ENCODE measurements at places on chromosomes 4 and X. TPM values are rescaled to one million over a fixed set of nuclear protein-coding genes. Genes with fewer than 3 reads are reported as not detected.
A peak's percentile ranks its signal among the peaks of the same experiment; 100 is the strongest.

The TSC22D3 gene
- polyA plus RNA-seq = 843 TPM

The SSX4 gene
- not detected for polyA plus RNA-seq

The MAGEB10 gene
- not detected for polyA plus RNA-seq

The SULT1B1 gene
- polyA plus RNA-seq = 1.3 TPM

The TMPRSS11E gene
- polyA plus RNA-seq = 2.2 TPM

The CT55 gene
- polyA plus RNA-seq = not detected

The SLC49A3 gene
- 7.9 TPM for polyA plus RNA-seq

The TCEAL6 gene
- polyA plus RNA-seq = 0.44 TPM

The PDCL2 gene
- not detected for polyA plus RNA-seq

The GASK1B gene
- polyA plus RNA-seq = 26.1 TPM

GRCh38 chr4:78079726-78080430 is 22.8 kb downstream of the FRAS1 start:
- DNase-seq = peak; percentile 49

DNA sequence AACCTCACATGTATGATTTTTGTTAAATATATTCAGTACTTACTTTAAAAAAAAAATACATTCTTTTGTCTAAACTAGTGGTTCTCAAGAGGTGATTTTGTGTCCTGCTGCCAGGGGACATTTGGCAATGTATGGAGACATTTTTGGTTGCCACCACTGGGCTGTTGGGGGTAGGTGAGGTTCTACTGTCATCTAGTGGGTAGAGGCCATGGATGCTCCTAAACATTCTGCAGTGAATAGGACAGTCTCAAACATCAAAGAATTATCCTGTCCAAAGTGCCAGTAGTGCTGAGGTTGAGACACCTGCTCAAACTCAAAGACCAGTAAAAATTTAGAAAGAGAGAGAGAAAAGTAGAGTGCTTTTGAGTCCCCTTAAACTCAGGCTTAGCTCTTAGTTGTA is 32.9 kb upstream of the PGM2 start:
- no peak for DNase-seq

- DNase-seq = no peak
Observed at GRCh38 chr4:7557456-7557855, 122.7 kb upstream of the PSAPL1 start.

DNA sequence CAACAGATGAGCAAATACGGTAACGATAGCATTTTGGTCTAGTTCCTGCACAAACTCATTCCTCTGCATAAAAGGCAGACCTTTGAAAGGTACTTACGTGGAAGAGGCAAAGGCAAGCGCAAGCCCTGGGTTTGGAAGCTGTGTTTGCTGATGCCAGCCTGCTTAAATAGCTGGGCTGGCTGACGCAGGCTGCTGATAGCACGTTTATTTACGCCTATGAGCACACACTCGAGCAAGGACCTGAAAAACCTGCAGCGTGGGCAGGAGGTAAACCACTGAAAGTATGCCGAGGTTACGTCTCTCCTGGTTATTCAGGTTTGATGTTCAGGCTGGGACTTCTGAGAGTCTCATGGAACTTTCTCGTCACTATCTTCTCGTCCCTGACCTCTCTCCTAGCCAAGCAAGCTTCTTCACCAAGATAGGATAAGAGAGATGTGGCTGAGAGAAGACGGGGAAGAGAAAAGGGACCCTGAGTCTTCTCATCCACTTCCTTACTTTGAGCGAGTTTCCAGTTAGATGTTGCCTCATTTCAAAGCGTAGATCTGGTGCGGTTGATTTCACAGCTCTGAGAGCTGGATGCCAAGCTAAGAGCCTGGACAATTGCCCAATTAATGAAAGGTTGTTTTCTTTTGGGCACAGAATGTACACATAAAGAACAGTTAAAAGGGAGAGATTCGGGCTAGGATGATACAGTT is at the start of gene HOPX:
Gene HOPX (minus strand): TSS at position 139 of the 695 bp plus-strand sequence. CDS start 23,480 bp downstream, outside the sequence.
- DNase-seq = peak; percentile 70

- DNase-seq = no peak
Observed at GRCh38 chr4:86493460-86493859, 100.7 kb upstream of the PTPN13 start.

GRCh38 chr4:124803641-124804040 is 91.1 kb upstream of the ANKRD50 start:
- DNase-seq = no peak

GRCh38 chr4:125434136-125434535 is 119.4 kb downstream of the FAT4 start:
- DNase-seq = no peak

DNA sequence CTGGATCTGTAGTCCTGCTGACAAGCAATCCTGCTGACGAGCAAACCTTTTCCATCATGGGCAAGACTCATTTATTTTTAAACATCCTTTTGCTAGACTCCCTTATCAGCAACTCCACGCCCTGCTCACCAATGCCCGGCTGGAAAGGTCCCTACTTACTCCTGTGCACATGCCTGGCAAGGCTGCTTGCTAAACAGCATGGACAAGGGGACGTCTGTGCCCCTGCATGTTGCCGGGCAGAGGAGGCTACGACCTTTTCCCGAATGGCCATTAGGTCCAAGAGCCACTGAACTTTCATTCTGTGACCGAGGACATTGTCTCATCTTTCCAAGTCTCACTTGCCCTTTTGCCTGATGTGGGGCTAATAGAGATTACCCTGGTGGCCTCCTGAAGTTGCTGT is 98.6 kb downstream of the MGST2 start:
- DNase-seq = no peak

GRCh38 chr4:20422398-20422797 is 170.7 kb downstream of the SLIT2 start:
- DNase-seq = no peak

GRCh38 chrX:111387470-111388070 is 24.4 kb downstream of the DCX start:
- DNase-seq = no peak

DNA sequence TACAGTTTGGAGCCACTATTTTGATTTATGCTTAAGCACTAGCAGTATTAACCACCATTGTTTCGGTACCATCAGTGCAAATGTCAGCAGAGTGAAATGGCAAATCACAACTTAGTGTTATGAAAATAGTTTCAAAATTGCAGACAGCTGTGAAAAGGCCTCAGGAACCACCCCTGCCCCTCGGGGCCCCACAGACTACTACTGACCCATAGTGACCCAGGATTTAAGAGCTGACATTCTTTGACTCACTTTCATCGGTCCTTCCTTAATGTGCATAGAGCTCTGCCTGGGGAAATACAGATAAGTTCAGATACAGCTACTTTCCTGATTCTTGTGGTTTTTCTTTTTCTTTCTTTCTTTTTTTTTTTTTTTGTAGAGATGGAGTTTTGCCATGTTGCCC is 3.3 kb upstream of the BBS7 start:
- no peak for DNase-seq

- DNase-seq = no peak
Observed at GRCh38 chrX:55451626-55451989, 319 bp upstream of the MAGEH1 start.

- DNase-seq = no peak
Observed at GRCh38 chr4:128354205-128354821, 66.7 kb upstream of the PGRMC2 start.

DNA sequence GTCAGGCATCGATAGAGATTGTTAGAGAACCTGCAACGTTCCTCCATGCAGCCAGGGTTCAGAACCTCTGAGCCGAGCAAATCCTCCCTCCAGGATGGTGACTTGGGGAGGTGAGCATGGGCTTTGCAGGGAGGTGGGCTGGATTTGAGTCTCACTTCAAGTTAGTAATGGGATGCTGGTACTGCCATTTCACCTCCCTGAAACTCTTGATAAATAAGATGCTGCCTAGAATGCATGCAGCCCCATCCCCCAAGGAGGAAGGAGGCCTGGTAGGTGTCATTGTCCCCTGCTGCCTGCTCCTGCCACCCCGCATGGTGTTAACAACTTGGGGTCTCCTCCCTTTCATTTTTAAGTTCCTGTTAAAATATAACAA is 35.7 kb upstream of the SLC2A9 start:
- DNase-seq = no peak

DNA sequence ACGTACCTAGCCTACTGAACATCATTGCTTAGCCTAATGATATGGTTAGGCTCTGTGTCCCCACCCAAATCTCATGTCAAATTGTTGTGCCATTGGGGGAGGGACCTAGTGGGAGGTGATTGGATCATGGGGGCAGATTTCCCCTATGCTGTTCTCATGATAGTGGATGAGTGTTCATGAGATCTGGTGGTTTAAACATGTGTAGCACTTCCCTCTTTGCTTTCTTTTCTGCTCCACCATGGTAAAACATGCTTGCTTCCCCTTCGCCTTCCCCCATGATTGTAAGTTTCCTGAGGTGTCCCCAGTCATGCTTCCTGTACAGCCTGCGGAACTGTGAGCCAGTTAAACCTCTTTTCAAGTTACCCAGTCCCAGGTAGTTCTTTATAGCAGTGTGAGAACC is 102.6 kb downstream of the RAPGEF2 start:
- no peak for DNase-seq

DNA sequence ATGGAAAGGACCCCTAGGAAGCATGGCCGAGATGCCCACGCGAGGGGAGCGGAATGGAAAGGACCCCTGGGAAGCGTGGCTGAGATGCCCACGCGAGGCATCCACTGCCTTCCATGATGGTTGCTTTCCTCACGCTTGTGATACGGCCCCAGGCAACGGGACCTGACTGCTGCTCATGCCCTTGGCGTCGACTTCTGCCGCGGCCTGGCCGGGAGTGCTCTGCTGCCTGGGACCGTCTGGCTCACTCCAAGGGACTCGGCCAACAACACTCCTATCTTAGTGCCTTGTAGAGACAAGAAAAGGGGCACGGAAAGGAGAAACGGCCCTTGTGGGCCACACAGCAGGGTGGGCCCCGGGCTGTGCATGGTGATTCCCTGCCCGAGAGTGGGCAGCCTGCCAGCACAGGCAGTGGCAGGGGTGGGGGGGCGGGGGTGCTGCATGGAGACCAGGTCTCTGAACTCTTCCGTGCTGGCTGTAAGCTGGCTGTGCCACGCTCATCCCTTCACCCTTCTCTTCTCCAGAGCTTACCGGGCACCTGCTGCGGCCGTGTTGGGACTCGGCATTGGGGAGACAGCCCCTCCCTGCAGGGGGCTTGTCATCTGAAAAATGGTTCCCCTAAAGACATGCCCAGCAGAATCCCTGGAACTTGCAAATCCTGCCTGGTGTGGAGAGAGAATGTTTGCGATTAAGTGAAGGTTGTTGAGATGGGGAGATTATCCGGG is 38.6 kb upstream of the HMX1 start:
- no peak for DNase-seq

GRCh38 chrX:118189628-118190027 is 73.0 kb upstream of the KLHL13 start:
- DNase-seq = no peak

DNA sequence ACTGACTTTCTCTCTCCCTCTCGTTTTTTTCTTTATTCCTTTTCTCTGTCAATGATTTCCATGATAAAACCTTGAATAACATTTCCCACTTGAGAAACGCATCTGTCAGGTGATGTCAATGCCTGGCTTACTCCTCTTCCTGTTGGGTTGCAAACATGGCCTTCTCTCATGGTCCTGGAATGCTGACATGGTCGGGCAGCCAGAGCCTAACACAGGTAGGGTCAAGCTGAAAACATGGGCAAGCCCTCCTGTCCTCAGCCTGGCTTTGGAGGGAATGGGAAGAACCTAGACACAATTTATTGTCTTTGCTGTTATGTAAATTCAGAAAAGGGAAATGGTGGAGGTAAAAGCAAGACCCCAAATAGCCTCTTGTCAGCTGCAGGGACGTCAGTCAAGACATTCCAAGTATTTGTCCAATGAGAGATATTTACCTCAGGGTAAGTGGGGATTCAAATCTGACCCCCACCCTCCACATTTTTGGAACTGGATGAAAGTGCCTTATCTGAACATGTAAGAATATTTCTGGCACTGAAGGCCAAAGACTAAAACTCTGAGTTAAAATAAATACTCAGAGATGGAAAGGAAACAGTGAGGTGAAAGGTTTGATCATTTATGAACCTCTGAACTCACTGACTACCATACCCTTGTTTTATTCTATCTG is 473.8 kb downstream of the SPRY1 start:
- DNase-seq = no peak

- no peak for DNase-seq
Observed at GRCh38 chrX:77820091-77820727, 34.2 kb upstream of the ATRX start.

GRCh38 chrX:10656214-10656613 is 35.8 kb upstream of the MID1 start:
- no peak for DNase-seq

- DNase-seq = no peak
Observed at GRCh38 chr4:52312722-52313121, 261.6 kb downstream of the SPATA18 start.

DNA sequence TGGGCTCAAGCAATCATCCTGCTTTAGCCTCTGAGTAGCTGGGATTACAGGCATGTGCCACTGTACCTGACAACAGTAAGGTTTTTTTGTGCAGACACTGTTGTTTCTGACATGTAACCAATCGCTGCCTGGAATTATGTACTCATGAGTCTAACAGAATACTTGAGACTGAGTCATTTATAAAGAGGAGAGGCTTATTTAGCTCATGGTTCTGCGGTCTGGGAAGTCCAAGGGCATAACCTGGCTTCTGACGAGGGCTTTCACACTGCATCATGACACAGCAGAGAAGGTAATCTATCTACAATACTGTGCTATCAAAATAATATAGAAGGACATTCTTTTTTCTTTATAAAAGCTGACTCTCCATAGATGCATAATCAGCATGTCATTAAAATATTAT is 115.5 kb upstream of the STOX2 start:
- DNase-seq = no peak

GRCh38 chrX:111567542-111568255 is 56.3 kb downstream of the SERTM2 start:
- no peak for DNase-seq
